ENCODE measurements at places on chromosomes 3 and 15.

- no peak for DNase-seq
Observed at GRCh38 chr3:153023896-153024295, 138.1 kb upstream of the RAP2B start.

- DNase-seq = no peak
Observed at GRCh38 chr3:113754494-113755159, 7.8 kb downstream of the ATP6V1A start.

DNA sequence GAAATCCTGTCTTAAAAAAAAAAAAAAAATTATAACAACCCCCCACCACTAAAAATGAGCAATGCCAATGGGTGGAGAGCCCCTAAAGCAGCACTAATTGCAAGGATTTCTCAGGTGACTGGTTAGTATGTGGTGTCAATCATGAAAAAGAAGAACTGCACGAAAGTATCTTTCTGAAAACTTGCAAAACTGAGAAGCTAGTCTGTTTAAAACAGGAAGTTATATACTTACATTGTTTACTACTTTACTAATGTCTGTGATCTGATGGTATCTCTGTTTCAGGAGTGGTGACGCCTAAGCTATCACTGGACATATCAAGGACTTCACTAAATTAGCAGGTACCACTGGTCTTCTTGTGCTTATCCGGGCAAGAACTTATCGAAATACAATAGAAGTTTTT, at the start of gene CCR3:
CCR3 (plus strand) TSS at position 341 of the 400 bp plus-strand sequence. CDS start 22,699 bp downstream, outside the sequence.
- DNase-seq = no peak

- DNase-seq = no peak
Observed at GRCh38 chr15:73558529-73558928, 74.7 kb downstream of the NPTN start.

DNA sequence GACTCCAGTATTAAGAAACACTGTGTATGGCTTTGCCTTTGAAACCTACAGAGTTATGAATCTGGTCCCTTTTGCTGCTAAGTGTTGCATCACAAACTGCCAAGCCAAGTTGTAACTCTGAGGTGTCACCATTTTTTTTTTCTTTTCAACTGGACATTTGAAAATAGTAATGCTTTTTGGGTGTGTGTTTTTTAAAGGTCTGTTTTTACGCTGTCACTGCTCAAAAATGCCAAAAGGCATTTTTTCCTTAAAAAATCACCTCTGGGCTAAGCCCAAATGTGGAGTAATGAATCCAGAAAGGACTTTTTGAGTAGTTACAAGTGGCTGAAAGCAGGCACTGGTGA, 9.5 kb downstream of the SMAD3 start:
- no peak for DNase-seq

- no peak for DNase-seq
Observed at GRCh38 chr3:12965999-12966846, 107.0 kb downstream of the IQSEC1 start.
